Stimulated activated CD4-positive, alpha-beta T cell treated with anti-CD3 and anti-CD28 coated beads, Interleukin-15, amount 100 ng/mL, for 1 hour (primary cell): ENCODE measurements at places on chromosomes 2 and 18.

DNA sequence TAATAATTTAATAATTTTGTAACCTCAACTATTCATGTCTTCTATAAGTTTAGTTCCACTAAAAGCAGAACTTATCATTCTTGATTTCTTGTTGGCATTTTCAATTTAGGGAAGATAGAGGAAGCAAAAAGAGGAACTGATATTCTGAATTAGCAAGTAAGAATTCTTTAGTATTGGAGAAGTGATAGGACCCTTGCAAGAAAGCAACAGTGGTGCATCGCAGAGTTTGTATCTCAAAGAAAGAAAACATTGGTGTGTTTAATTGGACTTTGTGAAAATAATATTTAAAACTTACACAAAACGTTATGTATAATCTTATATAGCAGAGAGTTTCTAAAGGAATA lies 36.5 kb upstream of the TNFRSF11A start:
- no peak for DNase-seq

DNA sequence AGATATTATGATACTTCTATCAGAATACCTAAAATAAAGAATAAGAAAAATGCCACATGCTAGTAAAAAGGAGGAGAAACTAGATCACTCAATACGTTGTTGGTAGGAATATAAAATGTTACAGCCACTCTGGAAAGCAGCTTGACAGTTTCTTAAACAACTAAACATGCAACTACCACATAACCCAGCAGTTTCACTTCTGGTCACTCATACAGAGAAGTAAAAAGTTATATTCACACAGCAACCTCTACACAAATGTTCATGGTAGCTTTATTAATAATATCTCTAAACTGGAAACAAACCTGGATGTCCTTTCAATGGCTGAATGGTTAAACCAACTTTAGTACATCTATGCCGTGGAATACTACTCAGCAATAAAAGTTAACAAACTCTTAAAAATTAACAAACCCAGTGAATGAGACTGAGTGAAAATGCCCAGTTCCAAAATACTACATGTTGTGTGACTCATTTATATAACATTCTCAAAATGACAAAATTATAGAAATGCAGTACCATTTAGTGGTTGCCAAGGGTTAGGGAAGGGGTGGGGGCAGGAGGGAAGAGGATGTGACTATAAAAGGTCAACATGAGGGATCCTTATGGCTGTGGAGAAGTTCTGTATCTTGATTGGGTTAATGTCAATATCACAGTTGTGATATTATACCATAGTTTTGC lies 124.1 kb downstream of the MMADHC start:
- no peak for DNase-seq

DNA sequence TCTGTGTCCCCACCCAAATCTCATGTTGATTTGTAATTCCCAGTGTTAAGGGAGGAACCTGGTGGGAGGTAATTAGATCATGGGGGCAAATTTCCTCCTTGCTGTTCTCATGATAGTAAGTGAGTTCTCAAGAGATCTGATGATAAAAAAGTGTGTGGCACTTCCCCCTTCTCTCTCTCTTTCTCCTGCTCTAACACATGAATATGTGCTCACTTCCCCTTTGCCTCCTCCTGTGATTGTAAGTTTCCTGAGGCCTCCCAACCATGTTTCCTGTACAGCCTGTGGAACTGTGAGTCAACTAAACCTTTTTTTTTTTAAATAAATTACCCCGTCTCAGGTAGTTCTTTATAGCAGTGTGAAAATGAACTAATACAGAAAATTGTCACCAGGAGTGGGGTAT lies 380.0 kb downstream of the MEIS1 start:
- DNase-seq = no peak

- DNase-seq = no peak
These were observed 999.7 kb upstream of the LRRTM1 start for GRCh38 chr2:81304154-81304830.

DNA sequence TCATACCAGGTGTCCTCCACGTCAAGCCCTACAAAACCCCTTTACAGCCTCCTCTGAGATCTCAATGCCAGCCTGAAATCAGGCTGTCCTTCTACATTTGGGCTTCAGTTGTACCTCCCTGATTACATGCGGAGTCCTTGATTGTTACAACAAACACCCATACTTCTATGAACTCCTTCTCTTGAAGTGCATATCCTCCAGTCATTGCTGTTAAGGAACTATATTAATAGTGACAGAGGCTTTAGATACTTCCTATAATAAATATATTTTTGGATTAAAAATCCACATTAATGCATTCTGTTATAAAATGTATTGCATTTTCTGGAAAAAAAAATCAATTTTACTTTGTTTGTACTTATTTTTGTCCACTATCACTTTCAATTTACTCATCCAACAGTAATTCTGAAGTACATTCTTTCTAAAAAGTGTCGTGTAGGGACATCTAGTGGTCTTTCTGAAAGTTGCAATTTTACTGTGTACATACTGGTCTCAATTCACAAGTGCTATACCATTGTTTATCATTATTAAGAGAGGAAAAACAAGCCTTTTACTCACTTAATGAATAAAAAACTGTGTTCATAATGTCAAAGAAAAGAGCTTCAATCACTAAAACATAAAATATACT lies 316.4 kb downstream of the DSEL start:
- no peak for DNase-seq

GRCh38 chr2:14533131-14533757 lies 99.3 kb upstream of the LRATD1 start:
- no peak for DNase-seq

GRCh38 chr18:79371561-79372121 lies 24.1 kb upstream of the NFATC1 start:
- DNase-seq = no peak

GRCh38 chr2:58063641-58064040 lies 17.0 kb downstream of the VRK2 start:
- DNase-seq = no peak

GRCh38 chr2:98828793-98829371 lies 98.0 kb upstream of the MGAT4A start:
- no peak for DNase-seq

DNA sequence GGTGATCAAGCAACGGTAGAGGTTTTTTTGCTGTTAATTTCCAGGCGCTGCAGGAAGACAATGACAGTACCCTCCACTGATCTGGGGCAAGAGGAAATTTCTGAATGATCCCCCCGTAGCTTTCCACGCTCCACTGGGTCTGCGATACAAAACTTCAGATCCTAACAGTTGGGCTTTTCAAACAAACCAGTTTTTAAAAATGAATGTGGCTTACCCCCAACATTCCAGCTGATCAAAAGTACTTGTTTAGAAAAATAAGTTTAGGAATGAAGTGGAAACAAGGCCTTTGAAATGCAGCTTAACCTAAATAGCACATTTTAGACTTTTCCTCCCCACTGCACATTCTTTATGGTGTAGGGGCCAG lies 5.7 kb downstream of the ZFP36L2 start:
- DNase-seq = no peak

- DNase-seq = no peak
These were observed 367.9 kb downstream of the THSD7B start for GRCh38 chr2:137133225-137133624.

DNA sequence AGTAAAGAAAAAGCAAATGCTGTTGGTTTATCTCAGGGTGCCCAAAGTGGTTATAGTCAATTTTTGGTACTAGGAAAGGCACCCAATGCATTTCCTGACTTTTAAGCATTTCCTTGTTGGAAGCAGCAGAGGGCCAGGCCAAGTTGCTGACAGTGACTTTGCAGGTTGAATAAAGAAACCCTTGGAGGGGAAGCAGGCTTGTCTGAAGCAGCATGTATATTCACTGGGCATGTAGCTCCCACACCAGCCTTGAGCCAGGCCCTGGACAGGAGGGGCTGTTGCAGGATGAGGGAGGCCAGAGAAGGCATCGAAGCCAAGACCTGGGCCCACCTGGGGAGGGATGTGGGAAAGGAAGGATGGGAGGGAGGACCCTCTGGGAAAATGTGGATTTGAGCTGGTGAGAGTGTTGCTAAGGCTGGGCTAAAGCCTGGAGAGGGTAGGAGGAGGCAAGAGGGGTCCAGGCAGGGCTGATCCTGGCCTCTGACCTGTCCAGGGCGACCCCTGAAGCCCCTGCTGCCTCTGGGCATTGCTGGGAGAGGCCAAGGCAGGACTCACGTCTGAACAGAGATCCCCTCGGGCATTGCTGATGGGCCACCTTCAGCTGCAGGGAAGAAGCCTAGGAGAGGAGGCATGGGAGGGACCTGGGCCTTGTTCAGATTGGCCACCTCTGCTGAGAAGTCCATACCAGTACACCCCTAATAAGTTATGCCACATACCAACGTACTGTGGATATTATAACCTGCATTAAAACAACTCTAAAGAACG lies 79.6 kb downstream of the STPG4 start:
- DNase-seq = no peak

GRCh38 chr2:109448946-109449788 lies 164.6 kb downstream of the SEPTIN10 start:
- DNase-seq = no peak

- DNase-seq = no peak
These were observed 469.4 kb upstream of the SMIM21 start for GRCh38 chr18:75896865-75897264.

- DNase-seq = no peak
These were observed 937 bp downstream of the EGR4 start for GRCh38 chr2:73292316-73292905.

GRCh38 chr2:206488053-206488452 lies 44.7 kb downstream of the ADAM23 start:
- DNase-seq = no peak

DNA sequence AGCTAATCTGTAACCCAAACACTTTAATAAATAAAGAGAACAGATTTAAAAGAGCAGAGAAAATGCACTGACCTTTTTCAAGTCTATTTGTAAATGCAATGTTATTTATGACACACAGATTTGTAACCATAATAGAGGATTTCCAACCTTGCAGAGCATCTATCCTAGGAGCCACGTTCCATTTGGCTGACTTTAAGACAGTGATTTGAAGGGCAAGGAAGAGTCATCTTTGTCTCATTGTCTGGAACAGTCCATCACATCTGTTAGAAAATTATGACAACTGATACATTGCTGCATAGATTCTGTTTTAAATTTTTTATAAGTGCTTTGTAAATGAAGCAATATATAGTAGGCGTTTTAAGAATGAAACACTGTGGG lies 90.8 kb upstream of the L3MBTL4 start:
- DNase-seq = no peak

- DNase-seq = no peak
These were observed 497.0 kb upstream of the FSIP2 start for GRCh38 chr2:185241556-185241955.

DNA sequence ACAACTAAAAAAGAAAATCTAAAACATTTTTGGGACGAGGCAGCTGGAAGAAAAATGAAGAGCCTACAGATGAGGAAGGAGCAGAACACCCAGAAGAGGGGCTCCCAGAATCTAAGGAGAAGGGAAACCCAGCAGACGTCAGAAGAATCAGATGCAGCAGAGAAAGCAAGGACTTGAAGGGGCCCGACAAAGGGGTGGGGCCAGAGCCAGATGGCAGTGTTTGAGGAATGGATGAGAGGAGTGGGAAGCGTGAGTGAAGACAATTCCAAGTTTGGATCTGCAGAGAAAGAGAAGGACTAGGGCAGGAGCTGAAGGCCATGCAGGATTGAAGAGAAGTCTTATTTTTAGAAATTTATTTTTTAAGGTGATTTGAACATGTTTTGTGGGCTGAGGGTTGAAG lies 19.3 kb downstream of the PTMA start:
- DNase-seq = no peak

GRCh38 chr2:8169443-8169842 lies 512.4 kb upstream of the ID2 start:
- DNase-seq = no peak

DNA sequence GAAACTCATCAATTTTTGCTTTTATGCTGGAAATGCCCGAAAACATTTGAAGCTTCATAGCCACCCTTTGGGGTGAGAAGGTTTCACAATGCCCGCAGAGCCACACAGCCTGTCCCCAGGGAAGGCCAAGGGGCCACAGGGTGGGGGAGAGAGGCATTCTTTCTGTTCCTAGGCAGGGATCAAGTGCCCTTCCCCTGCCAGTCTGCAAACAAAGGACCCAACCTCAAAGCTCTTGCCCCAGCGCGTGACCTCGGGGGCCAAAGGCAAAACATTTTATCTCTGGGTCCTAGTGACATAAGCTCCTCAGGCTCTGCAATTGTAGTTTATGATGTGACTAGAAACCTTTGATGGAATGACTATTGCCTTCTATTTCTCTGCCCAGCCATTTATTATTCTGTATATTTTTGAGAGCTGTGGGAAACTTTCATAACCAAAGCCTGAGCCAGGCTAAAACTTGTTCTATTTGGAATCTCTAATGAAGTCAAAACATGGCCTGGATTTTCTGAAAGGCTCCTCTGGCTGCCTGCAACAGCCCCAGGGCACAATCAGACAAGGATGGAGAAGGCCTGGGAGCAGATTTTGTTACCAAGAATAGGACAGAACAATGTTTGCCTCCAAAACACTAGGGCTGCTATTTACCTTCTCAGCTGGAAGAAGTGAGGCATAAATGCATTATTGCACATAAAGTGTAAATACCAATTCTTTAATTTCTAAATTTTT lies 137.2 kb upstream of the KCTD1 start:
- DNase-seq = no peak

DNA sequence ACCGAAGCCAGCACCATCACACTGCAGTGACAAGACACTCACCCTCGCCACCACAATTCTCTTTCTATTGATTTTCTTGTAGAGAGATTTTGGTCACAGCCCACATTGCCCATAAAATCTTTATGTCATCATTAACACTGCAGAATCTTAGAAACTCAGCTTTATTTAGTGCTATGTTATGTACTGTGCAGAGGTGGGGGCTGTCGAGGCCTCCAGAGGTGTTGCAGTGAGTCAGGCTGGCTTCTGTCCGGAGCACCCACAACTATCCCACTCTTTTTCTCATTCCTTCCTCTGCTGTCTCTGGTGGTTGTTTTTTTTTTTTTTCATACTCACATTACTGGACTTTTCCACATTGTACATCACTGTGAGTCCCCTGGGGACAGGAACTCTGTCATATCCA lies 677.4 kb upstream of the HS6ST1 start:
- DNase-seq = no peak

DNA sequence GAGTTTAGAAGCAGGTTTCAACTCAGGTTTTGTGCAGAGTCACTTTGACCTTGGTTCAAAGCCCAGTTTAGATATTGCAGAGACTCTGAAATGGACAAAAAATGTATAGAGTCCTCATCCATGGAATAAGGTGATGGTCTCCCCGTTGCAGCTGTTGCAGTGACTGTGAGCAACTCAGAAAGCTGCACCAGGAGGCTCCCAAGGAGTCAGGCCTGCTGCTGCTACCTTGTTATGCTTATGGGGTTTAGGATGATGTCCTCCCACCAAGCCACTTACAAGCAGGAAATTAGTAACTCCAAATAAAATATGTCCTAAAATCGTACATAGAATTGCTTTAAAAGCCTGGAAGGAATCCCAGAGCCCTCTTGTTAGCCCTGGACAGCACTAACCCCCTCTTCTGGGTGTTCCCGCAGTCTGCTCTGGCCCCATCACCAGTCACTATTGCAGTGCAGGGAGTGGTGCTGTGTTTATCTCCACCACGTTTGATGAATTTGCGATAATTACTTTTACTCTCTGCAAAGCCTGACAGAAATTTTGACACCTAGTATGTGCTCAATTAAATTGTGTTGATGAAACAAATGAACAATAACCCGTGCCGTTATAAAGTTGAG lies 189.0 kb downstream of the CNTNAP5 start:
- DNase-seq = no peak

- DNase-seq = no peak
These were observed 134.3 kb upstream of the DSEL start for GRCh38 chr18:67650686-67651385.

GRCh38 chr2:72969706-72970105 lies 52.4 kb downstream of the EMX1 start:
- DNase-seq = no peak

- no peak for DNase-seq
These were observed 70.1 kb downstream of the QPCT start for GRCh38 chr2:37414470-37414949.
